Neural crest cell (in vitro differentiated cells): ENCODE measurements at places on chromosomes 12 and 14. TPM values are rescaled to one million over a fixed set of nuclear protein-coding genes. Genes with fewer than 3 reads are reported as not detected.

DNA sequence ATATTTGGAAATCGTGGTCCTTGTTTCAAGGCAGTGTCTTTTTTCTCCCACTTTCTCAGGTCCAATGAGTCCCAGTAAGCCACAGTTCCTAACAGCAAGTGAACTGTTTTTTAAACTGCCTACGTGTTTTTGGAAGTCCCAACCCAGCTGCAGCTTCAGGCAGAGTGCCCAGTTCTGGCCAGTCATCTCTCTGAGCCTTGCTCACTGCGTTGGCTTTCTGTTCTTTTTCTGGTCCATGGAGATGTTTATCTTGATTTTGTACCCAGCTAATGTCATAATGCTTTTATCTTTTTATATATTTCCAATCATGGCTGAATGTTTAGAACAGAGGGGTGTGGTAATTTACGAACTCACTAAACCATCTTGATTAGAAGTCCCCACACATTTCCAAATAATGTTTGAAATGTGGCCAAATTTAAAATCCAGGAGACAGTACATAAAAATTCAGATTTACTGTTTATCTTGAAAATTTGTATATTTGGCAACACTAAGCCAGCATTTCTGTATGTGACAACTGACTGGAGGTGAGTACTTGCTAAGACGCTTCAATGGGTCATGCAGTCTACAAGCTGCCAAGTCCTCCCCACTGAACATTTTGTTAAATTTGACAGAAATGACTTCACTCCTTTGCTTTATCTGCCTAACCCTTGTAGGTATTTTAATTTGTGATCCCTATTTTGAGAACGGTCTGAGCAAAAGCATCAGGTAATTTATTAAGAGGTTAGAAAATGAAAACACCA is 46.1 kb upstream of the OTOGL start:
- DNase-seq: no peak
- H3K4me3 ChIP-seq: no peak overlapping the region
- H3K27ac ChIP-seq: no peak overlapping the region
- no peaks in the 10 kb centered on the region for H3K4me1 ChIP-seq
- no peaks in the 10 kb centered on the region for H3K36me3 ChIP-seq
- no peaks in the 10 kb centered on the region for H3K27me3 ChIP-seq

REP15 gene
- total RNA-seq: 1.3 and 1.5 TPM in 2 replicates

- no peak overlapping the region for H3K4me3 ChIP-seq
- H3K27me3 ChIP-seq: no peaks in the 10 kb centered on the region
- H3K4me1 ChIP-seq: peaks cover 10% of the 10 kb centered on the region
- DNase-seq: no peak
- peaks cover 9% of the 10 kb centered on the region for H3K36me3 ChIP-seq
Measured at GRCh38 chr14:56297449-56297848, 179.2 kb downstream of the PELI2 start.

GRCh38 chr12:54368025-54368708 is 3.9 kb upstream of the GPR84 start:
- peak overlapping the region; percentile 72 for H3K4me3 ChIP-seq
- H3K27ac ChIP-seq: no peak overlapping the region
- H3K27me3 ChIP-seq: peaks cover 5% of the 10 kb centered on the region
- H3K4me1 ChIP-seq: peaks cover 27% of the 10 kb centered on the region

DNA sequence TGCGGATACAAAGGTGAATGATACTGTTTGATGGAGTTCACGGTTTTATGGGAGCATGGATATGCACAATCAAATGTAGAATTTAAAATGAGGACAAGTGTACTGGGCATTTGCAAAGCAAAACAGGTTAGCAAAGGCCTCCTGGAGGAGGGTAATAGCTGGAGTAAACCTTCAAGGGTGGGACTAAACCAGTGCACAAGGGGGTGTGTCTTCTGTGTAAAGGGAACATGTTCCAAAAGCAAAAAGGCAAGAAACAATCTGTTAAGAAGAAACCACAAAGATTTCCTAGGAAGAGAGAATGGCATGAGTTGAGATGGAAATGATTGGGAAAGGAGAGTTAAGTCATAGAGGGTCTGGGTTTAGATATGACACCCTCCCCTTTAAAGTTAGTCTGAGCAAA is 109.2 kb upstream of the SLCO1C1 start:
- DNase-seq: no peak
- no peaks in the 10 kb centered on the region for H3K27me3 ChIP-seq
- H3K4me1 ChIP-seq: peaks cover 14% of the 10 kb centered on the region
- H3K27ac ChIP-seq: no peak overlapping the region
- no peaks in the 10 kb centered on the region for H3K36me3 ChIP-seq
- H3K4me3 ChIP-seq: no peak overlapping the region

GRCh38 chr14:34930591-34931091 is 52.2 kb upstream of the SRP54 start:
- no peaks in the 10 kb centered on the region for H3K27me3 ChIP-seq
- no peak for DNase-seq
- H3K4me3 ChIP-seq: no peak overlapping the region
- H3K4me1 ChIP-seq: no peaks in the 10 kb centered on the region

PLA2G1B gene
- not detected in 2 replicates for total RNA-seq

DNA sequence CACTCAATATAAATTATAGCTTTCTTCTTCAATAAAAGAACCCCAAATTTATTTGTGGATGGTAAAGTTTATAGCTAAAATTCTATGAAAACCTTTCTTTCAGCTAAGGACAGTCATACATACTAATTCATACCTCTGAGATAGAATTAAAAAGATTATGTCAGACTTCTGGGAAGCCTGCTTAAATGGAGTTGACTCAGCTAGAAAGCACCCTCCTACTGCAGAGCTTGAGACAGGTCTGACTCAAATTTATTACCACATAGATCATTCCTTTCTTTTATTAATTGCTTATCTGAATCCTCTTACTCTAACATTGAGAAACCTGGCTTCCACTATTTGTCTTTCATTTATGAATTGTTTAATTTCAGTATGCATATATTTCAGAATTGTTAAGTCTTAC is 1007.0 kb upstream of the LRFN5 start:
- H3K4me1 ChIP-seq: no peaks in the 10 kb centered on the region
- no peak for DNase-seq
- H3K27me3 ChIP-seq: no peaks in the 10 kb centered on the region
- no peaks in the 10 kb centered on the region for H3K36me3 ChIP-seq
- H3K27ac ChIP-seq: no peak overlapping the region

ATXN7L3B gene
- total RNA-seq: 59.7 and 60.0 TPM in 2 replicates

GLIPR1L1 gene
- not detected in 2 replicates for total RNA-seq

- DNase-seq: no peak
- no peak overlapping the region for H3K4me3 ChIP-seq
- peaks cover 38% of the 10 kb centered on the region for H3K36me3 ChIP-seq
- H3K27me3 ChIP-seq: no peaks in the 10 kb centered on the region
- no peaks in the 10 kb centered on the region for H3K4me1 ChIP-seq
Measured at GRCh38 chr12:23536293-23536692, 413.2 kb downstream of the SOX5 start.
